ENCODE measurements at places on chromosomes 12 and 14. TPM values are rescaled to one million over a fixed set of nuclear protein-coding genes. Genes with fewer than 3 reads are reported as not detected.

- peak; percentile 76 for DNase-seq
Measured at GRCh38 chr12:109264095-109264942, 44.8 kb downstream of the FOXN4 start.

DNA sequence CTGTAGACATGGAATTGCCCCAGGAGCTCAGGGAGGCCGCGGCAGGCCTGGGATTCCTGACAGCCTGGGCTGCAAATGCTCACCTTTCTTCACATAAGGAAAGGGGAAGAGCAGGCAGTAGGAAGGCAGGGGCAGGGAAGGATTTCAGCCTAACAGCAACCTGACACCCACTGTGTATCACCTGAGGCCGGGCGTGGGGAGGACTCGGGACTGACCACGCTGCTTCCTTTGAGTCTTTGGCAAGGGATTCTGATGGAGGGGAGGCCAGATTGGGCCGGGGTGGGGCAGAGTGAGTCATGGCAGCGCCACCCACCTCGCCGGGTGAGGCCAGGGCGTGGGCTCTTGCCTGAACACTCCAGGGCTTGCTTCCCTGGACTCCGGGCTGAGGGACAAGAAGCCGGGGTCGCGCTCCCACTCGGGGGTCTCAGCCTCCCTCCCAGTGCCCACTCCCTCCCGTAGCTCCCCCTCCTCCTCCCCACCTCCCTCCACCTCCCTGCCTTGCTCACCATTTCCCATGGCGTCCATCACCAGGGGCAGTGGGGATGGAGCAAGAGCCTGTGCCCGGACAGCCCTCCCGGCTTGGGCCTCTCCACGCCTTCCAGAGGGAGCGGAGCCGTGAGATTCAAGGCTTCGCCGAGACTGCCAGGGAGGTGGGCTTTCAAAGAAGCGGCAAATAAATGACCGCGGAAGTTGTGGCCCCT lies 247.9 kb upstream of the RTL1 start:
- no peak for DNase-seq

DNA sequence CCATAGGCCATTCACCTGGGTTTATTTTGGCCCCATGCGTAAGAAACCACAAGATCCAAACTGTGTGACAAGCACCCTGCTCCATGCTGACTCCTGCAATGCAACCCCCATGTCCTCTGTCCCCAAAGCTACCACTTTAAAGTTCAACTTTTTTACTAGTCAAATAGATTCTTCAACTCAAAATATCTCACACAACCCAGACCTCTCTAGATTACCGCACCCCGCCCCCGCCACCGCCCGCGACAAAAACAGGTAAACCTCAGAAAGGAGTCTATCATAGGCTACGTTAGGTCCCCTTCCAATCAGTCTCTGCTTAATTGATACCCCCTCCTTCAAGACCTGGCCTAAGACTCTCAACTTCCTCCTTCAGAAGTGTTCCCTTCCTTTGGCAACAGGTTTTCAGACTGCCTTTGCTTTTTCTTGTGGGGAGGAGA lies 2.2 kb downstream of the ZFP36L1 start:
- no peak for DNase-seq

GRCh38 chr12:109545826-109546225 lies 27.5 kb downstream of the MMAB start:
- DNase-seq = no peak

- no peak for DNase-seq
Measured at GRCh38 chr14:95523815-95524448, 7.5 kb upstream of the SYNE3 start.

DNA sequence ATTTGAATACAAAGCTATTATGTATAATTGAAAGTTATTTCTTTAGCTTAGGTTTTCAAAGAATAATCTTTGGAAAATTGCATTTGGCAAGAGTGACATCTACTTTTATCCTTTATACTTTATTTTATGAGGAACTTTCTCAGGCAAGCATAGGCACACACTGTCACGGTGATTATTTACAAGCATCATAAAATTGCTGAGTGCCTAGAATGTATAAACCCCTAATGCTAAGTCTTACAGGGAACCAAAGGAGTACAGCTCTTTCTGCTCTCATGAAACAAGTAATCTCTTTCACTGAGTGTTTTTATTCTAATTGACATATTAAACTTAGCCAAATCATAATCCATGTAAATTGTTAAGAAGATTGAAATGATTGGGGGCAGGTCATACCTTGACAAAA lies 154.9 kb downstream of the FSCB start:
- DNase-seq = no peak

DNA sequence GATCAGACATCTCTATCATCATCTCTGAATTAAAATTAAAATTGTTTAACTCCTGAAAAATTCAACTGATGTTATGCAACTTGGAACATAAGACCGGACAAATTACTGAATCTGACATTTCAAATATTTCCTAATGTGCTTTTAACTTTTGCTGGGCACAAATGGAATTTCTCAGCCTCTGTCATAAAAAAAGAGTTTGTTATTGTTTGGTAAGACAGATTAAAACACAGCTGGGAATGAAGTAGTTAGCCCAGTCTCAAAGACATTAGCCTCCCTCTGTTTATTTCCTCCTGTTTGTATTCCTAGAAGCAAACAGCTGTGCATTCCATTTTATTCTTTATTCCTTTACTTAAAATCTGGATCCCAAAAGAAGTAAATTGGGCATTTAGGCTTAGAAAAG lies 29.4 kb downstream of the PLEKHA5 start:
- DNase-seq = no peak

DNA sequence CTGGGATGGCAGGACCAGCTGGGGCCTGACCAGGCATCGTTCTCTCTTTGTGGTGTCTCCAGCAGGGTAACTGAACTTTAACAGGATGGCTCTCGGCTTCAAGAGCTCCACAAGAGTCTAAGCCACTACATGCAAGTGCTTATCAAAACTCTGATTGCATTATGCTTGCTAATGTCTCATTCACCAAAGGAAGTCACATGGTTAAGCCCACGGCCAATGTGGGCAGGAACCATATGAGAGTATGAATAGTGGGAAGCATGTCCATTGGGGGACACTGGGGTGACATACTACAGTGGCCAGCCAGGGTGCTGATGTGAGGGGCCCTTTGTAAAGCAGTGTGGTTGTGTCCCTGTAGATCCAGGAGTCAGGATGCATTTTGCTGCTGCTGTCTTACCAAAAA lies 35.0 kb upstream of the KCNA5 start:
- no peak for DNase-seq

GRCh38 chr12:13534242-13534641 lies 337.7 kb downstream of the EMP1 start:
- no peak for DNase-seq

DNA sequence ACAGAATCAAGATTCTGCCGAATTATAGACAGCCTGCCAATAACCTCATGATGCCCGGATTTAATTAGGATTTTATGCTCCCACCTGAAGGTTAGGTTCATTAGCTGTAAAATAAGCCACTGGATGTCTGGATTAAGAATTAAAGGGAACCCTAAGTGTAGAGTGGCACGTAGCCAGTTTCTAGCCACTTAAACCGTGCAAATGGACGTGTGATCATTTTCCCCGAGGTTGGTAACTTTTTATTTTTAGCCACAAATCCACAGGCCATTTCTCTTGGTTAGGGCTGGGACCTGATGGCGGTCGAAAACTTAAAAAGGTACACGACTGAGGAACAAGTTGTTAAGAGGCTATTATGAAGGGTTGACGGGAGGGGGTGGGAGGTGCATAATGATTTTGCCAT lies 127.3 kb upstream of the TMPO start:
- no peak for DNase-seq

- DNase-seq = no peak
Measured at GRCh38 chr14:68208218-68208617, 388.6 kb downstream of the RAD51B start.

- DNase-seq = no peak
Measured at GRCh38 chr14:69483765-69484443, 624 bp upstream of the PLEKHD1 start.

- no peak for DNase-seq
Measured at GRCh38 chr14:25007832-25008231, 42.1 kb downstream of the STXBP6 start.

GRCh38 chr12:130778776-130779175 lies 60.3 kb downstream of the STX2 start:
- no peak for DNase-seq

The PLEKHH1 gene
- total RNA-seq = 46.3 TPM

The ZC3H14 gene
- 54.4 TPM for total RNA-seq

The NGB gene
- not detected for total RNA-seq

The SRSF5 gene
- 377 TPM for total RNA-seq

The FAM90A1 gene
- 0.65 TPM for total RNA-seq

The SLC5A8 gene
- not detected for total RNA-seq
